ENCODE measurements at places on chromosomes 2 and 18.

DNA sequence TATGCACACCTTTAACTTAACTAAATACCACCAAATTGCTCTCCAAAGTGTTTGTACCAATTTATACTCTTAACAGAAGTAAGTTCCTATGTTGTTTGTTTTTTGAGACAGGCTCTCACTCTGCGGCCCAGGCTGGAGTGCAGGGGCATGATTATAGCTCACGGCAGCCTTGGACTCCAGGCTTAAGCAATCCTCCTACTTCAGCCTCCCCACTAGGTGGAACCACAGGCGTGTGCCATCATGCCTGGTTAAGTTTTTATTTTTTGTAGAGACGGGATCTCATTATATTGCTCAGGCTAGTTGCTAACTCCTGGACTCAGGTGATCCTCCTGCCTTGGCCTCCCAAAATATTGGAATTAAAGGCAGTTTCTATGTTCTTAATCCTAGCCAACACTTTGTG lies 13.1 kb upstream of the NAB1 start:
- no peak for DNase-seq

GRCh38 chr2:169393068-169393590 lies 30.8 kb upstream of the LRP2 start:
- no peak for DNase-seq

DNA sequence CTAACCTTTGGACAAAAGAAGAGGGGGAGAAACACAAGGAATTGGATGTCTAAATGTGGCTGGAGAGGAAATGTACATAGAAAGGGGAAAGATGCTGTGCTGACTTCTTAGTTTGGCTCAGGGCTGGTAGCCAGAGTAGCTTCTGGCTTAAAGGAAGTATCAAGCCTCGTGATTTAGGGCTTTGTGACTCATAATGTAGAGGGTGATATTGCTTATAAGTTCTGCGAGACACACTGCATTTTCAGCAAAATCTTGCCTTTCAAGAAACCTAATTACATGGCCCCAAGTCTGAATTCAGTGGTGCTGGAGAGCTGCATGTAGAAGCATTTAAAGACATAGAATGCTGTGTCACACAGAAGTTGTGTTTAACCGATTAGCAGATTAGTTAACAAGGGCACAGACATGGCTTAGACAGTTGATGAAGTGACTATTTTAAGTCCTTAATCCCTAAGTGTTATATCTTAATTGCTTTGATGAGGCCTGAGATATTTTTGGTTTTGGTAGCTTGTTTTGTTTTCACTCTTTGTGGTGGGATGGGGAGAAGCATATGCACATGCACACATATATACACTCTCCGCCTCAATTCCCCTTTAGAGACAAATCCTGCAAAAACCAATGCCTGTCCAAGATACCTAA lies 66.4 kb downstream of the EPAS1 start:
- no peak for DNase-seq

DNA sequence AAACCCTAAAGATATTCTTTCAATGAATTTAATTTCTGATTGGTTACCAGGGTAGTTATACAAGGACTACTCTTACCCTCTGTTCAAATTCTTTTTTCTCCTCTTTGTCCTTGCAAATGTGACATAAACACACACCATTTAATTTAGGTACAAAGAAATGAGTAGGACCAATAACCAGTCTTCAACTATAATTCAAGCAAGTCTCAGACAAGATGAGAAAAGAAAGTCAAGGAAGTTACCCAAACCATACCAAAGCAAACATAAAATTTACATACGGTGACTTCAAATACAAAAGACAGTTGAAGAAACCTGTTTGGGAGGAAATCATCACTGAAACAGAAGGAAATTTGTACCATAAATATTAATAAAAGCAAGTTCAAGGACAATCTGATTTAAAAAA lies 91.1 kb upstream of the EPB41L5 start:
- no peak for DNase-seq

- DNase-seq = no peak
These were observed 2.6 kb upstream of the MRPL19 start for GRCh38 chr2:75643980-75644379.

DNA sequence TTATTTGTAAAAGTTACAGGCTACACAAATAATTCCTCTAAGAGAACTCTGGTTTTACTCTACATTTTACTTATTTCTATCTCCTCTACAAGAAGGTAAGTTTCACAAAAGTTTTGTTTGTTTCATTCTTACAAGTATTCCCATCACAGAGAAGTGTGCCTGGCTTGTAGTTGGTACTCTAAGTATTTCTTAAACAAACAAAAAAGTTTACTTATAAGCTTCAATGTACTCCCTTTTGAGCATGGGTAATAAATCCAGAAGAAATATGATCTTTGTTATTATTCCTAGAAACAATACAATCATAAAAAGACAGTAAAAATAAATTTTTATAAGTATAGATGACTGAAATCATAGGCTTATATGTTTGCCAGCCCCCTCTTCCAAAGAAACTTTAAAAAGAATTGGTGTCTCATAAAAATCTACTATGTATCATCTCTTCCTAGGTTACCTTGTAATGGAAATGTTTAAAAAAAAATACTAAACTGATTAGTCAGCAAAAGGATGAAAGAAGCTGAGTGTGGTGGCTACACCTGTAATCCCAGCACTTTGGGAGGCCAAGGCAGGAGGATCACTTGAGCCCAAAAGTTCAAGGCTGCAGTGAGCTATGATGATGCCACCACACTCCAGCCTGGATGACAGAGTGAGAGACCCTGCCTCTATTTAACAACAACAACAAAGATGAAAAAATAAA lies 54.7 kb downstream of the ATL2 start:
- no peak for DNase-seq

Data from NCI-H2029 (cell line).